ENCODE measurements at places on chromosomes 3 and 15. TPM values are rescaled to one million over a fixed set of nuclear protein-coding genes. Genes with fewer than 3 reads are reported as not detected.
A peak's percentile ranks its signal among the peaks of the same experiment; 100 is the strongest.

GRCh38 chr15:58608711-58609110, 140.8 kb downstream of the ADAM10 start:
- H3K27ac ChIP-seq: no peak overlapping the region
- no peaks in the 10 kb centered on the region for H3K27me3 ChIP-seq
- no peak for DNase-seq
- peaks cover 6% of the 10 kb centered on the region for H3K4me1 ChIP-seq
- no peak overlapping the region for H3K4me3 ChIP-seq
- H3K36me3 ChIP-seq: peaks cover 23% of the 10 kb centered on the region

GRCh38 chr15:81497238-81497637, 123.2 kb upstream of the TMC3 start:
- H3K4me1 ChIP-seq: no peaks in the 10 kb centered on the region
- no peaks in the 10 kb centered on the region for H3K36me3 ChIP-seq
- no peak overlapping the region for H3K4me3 ChIP-seq
- no peaks in the 10 kb centered on the region for H3K27me3 ChIP-seq
- no peak for DNase-seq

DNA sequence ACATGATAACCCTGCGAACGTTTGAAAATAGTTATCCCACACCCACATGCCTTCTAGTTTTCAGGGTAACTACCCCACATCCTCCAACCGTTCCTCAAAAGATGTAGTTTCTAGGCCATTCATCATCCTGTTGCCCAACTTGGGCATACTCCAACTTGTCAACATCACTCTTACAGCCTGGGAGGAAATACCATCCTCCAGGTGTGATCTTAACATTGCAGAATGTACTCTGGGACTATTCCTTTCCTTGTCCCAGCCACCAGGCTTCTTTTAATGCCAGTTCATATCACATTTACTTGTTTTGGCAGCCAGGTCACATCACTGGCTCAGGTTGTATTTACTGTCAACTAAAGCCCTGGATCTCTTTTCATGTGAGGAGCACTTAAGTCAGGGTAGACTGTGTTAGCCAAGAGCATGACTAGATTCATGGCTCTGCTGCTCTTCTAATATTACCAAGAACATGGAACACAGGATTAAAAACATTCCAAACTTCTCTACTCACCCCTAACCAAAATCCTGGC, 4.0 kb upstream of the DENND6A start:
- H3K27ac ChIP-seq: no peak overlapping the region
- DNase-seq: no peak
- H3K27me3 ChIP-seq: no peaks in the 10 kb centered on the region
- H3K4me1 ChIP-seq: peaks cover 9% of the 10 kb centered on the region
- H3K4me3 ChIP-seq: peak overlapping the region; percentile 47

Gene MESP1
- total RNA-seq: 1.2 TPM

Gene HTD2
- total RNA-seq: 10.9 TPM

Gene PIGX
- total RNA-seq: 36.2 TPM

Gene LSAMP
- 36.6 TPM for total RNA-seq

Data from neural crest cell (in vitro differentiated cells).